Vagina (tissue), 2 donors: ENCODE measurements at places on chromosomes 16 and 17. TPM values are rescaled to one million over a fixed set of nuclear protein-coding genes. Genes with fewer than 3 reads are reported as not detected.

- no peak for DNase-seq
These were observed 14.3 kb downstream of the RAPGEFL1 start for GRCh38 chr17:40191237-40192208.

- DNase-seq: no peak
These were observed 4.6 kb upstream of the EDC4 start for GRCh38 chr16:67868290-67868689.

DNA sequence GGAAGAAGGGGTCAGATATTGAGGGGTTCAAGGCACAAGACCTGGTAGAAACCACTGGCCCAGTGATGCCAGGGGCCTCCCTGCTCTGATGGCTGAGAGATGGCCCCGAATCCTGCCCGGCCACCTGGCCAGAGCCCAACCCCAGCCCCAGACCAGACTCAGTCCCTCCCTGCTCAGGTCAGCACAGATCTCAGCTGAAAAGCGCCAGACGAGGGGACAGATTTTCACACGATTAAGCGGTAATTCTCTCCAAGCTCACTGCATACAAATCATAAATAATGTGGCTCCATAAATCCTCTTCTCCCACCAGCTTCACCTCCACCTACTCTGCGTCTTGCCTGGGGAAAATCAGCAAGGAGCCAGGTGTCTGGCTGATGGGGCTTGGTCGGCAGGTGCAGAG lies 57.1 kb downstream of the ENGASE start:
- no peak for DNase-seq

Gene KRTAP17-1
- total RNA-seq: not detected

Gene ABI3
- 11.0 TPM for total RNA-seq

GRCh38 chr16:24007391-24007790 lies 171.6 kb downstream of the PRKCB start:
- DNase-seq: no peak
